ENCODE measurements at places on chromosomes 13 and 19.
A peak's percentile ranks its signal among the peaks of the same experiment; 100 is the strongest.

DNA sequence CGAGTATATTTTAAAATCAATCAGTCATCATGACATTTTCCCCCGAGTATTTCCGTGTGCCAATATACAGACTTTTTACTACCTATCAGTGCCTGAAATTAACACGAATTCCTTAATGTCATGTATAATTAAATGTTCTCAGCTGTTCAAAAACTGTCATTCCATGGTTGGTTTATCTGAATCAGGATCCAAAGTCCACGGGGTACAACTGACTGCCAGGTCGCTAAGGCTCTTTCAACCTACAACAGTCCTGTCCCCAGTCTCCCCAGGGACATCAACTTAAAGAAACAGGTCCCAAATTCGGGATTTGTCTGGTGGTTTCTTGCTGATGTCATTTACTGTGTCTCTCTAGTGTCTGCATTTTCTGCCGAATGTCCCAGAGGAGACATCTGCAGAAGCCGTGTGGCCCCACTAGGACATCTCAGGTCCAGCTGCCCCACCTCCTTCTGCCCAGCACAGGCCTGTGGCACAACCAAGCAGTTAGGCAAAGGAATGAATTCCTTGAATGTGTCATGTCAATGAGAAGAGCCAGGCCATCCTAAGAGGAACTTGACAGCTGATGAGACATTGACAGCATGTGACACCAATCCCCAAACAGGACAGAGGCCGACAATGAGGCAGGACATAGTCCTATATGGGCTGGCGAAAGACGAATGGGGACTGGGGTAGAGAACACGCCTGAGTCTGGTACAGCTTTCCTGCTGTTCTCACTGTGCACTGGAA is 109.5 kb downstream of the STK24 start:
- no peak overlapping the region for H3K27ac ChIP-seq
- DNase-seq = no peak
- H3K27me3 ChIP-seq = no peaks in the 10 kb centered on the region
- H3K4me1 ChIP-seq = 0 out of 2 replicates have a peak, but pooled peaks cover 3% of the 10 kb centered on the region
- H3K4me3 ChIP-seq = no peak overlapping the region

- H3K4me3 ChIP-seq = no peak overlapping the region
- no peaks in the 10 kb centered on the region for H3K36me3 ChIP-seq
- no peak overlapping the region for H3K27ac ChIP-seq
- H3K4me1 ChIP-seq = peaks cover 2% of the 10 kb centered on the region
- no peak for DNase-seq
Observed at GRCh38 chr13:41956272-41956671, 4.6 kb downstream of the VWA8 start.

DNA sequence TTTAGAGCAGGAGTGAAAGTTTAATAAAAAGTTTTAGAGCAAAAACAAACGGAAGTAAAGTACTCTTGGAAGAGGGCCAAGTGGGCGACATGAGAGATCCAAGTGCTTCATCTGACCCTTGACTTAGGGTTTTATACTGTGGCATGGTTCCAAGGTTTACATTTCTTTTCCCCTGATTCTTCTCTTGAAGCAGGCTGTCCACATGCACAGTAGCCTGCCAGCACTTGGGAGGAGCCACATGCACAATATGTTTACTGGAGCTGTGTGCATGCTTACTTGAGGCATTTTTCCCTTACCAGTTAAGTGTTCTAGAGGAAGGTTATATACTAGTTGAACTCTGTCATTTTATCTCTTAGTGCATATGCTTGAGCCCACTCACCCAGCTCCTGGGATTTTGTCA is 295.6 kb downstream of the TBC1D4 start:
- no peak overlapping the region for H3K4me3 ChIP-seq
- H3K27ac ChIP-seq = no peak overlapping the region
- no peaks in the 10 kb centered on the region for H3K36me3 ChIP-seq
- H3K27me3 ChIP-seq = peaks cover 5% of the 10 kb centered on the region
- no peaks in the 10 kb centered on the region for H3K4me1 ChIP-seq

GRCh38 chr19:15702534-15702930 is 25.3 kb upstream of the OR10H2 start:
- DNase-seq = no peak
- H3K27ac ChIP-seq = no peak overlapping the region
- H3K4me1 ChIP-seq = no peaks in the 10 kb centered on the region
- no peak overlapping the region for H3K4me3 ChIP-seq
- no peaks in the 10 kb centered on the region for H3K36me3 ChIP-seq

DNA sequence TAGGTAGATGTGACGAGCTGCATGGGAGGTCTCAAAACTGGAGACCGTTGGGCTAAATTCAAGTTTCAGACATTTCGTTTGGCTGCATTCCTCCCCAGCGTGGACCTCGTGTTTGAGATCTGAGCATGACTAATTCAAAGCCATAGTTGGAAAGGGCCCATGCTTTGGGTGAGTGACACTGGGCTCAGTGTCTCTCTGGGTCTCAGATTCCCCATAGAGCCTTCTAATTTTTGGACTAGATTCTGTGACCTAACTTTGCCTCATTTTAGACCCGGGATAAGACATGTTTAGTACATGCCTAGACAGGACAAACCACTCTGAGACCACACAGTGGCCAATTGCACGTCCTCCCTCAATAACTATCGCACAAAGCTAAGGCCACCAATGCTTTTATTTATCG is 16.6 kb downstream of the CKM start:
- H3K36me3 ChIP-seq = peaks cover 9% of the 10 kb centered on the region
- H3K4me3 ChIP-seq = no peak overlapping the region
- no peak for DNase-seq
- no peak overlapping the region for H3K27ac ChIP-seq

GRCh38 chr13:39810091-39810877 is 154.8 kb downstream of the COG6 start:
- no peaks in the 10 kb centered on the region for H3K4me1 ChIP-seq
- no peak overlapping the region for H3K27ac ChIP-seq
- no peak overlapping the region for H3K4me3 ChIP-seq
- H3K27me3 ChIP-seq = no peaks in the 10 kb centered on the region
- H3K36me3 ChIP-seq = no peaks in the 10 kb centered on the region

DNA sequence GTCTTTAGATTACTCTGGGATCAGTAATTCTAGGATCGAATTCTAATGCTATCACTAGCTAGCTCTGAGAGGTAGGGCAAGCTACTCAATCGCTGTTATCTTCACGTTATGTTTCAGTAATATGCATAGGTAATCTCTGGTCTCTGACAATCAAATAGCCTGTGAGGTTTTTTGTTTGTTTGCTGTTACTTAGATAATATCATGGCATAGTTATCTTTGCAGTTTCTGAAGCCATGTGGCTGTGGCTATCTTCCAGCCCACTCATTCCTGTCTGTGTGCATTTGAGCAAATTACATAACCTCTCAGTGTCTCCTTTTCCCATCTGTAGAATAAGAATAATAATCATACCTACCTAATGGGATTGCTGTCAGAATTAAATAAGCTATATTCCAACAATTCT is 330.2 kb downstream of the PCDH9 start:
- H3K4me3 ChIP-seq = no peak overlapping the region
- no peaks in the 10 kb centered on the region for H3K4me1 ChIP-seq
- DNase-seq = peak; percentile 5
- H3K27me3 ChIP-seq = no peaks in the 10 kb centered on the region
- H3K27ac ChIP-seq = no peak overlapping the region

Measured in IMR-90 (cell line).